ENCODE measurements at places on chromosomes 7 and 10.

- no peak overlapping the region for H3K27ac ChIP-seq
- H3K4me1 ChIP-seq: no peaks in the 10 kb centered on the region
Measured at GRCh38 chr10:116296291-116296721, 23.3 kb upstream of the GFRA1 start.

DNA sequence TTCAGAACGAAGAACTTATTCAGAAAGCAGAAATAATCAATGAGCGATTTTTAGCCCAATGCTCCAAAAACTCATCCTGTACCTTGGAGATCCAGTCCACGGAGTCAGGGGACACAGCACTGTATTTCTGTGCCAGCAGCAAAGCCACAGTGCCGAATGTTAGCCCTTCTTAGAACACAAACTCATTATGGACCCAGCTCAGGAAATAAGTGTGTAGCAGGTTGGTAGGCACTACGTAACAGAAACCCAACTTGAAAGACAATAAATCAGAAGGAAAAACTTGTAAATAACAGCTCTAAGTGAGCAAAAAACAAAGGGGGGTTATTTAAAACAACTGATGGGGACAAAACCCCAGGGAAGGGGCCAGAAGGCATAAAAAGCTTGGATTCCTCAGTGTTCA lies 112.0 kb upstream of the PRSS1 start:
- DNase-seq: peak; percentile 46
- no peaks in the 10 kb centered on the region for H3K36me3 ChIP-seq
- H3K27me3 ChIP-seq: peaks cover 1% of the 10 kb centered on the region
- peak overlapping the region; percentile 80 for H3K4me3 ChIP-seq
- H3K27ac ChIP-seq: peak overlapping the region; percentile 97

DNA sequence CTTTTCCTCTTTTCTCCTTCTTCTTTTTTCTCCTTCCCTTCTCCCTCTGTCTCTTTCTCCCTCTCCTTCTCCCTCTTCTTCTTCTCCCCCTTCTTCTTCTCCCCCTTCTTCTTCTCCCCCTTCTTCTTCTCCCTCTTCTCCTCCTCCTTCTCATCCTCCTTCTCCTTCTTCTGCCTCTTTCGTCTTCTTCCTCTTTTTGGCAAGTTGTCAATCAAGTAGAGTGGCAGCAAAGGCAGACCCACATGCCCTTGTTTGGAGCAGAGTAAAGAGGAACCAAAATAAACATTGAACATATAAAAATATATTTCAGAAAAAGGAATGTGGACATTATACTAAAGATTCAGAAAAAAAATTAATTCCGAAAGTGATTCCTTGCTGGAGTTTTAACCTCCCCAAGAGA lies 59.6 kb upstream of the ZNF33B start:
- no peak for DNase-seq
- peaks cover 23% of the 10 kb centered on the region for H3K27me3 ChIP-seq
- H3K27ac ChIP-seq: no peak overlapping the region
- peaks cover 2% of the 10 kb centered on the region for H3K36me3 ChIP-seq

DNA sequence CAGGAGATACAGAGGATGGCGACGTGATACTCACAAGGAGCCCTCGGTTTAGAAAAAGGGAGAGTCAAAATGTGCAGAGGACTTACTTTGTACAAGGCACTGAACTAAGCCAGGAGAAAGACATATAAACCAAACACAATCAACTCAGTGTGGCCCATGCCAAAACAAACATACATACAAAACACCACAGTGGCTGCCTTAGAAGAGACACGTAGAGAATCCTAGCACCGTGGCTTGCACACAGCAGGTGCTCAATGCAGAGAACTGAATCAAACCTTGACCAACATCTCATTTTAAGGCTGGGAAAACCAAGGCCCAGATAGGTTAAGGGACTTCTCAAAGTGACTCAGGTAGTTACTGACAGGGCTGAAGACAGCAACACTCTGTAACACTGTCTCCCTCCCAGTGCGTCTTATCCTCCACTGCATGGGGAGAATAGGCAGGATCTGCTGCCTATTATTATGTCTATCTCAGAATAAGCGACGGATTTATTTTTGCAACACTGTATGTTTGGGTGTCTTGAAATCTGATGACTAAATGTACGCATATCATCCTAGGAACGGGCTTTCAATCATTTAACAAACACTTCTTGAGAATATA lies 11.0 kb downstream of the SORBS1 start:
- H3K27me3 ChIP-seq: peaks cover 4% of the 10 kb centered on the region
- DNase-seq: no peak
- no peak overlapping the region for H3K27ac ChIP-seq
- H3K36me3 ChIP-seq: no peaks in the 10 kb centered on the region

DNA sequence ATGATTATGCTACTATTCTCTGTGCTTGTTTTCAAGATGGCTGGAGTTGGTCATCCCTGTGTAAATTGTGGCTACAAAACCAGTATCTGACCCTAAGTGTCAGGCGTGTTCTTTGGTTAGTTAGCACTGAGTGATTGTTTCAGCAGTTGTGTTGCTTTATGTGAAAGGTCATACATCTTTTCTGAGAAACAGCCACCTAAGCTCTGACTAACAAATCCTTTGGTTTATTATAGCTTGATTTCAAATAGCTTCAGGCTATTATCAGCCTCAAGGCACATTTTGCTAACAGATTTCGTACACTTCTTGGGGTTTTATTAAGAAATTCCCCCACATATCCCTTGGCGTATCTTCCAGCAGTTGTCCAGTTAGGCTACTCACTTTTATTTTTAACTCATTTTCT lies 4.8 kb upstream of the ADRB1 start:
- peaks cover 15% of the 10 kb centered on the region for H3K27me3 ChIP-seq
- no peak for DNase-seq
- H3K4me1 ChIP-seq: peaks cover 9% of the 10 kb centered on the region
- no peaks in the 10 kb centered on the region for H3K36me3 ChIP-seq
- H3K27ac ChIP-seq: no peak overlapping the region

DNA sequence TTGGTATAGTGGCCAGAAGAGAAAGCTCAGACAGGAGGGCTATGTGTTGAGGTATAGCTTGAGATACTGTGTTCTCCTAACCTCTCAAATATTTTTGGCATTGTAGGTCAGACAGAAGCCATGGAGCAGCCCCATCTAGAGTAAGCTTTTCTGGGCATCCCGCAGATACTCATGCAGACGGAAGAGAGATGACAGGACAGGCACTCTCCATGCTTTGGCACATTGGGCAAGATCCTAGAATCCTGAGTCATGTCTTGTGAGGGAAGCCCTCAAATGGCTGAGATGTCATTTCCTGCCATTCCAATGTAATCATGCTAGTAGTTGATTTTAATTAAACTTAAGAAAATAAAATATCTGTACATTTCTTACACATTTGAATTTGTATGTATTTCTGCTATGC lies 16.8 kb upstream of the KIF20B start:
- DNase-seq: no peak
- H3K27ac ChIP-seq: no peak overlapping the region
- peaks cover 6% of the 10 kb centered on the region for H3K4me1 ChIP-seq
- H3K4me3 ChIP-seq: no peak overlapping the region
- peaks cover 20% of the 10 kb centered on the region for H3K27me3 ChIP-seq
- H3K36me3 ChIP-seq: no peaks in the 10 kb centered on the region

GRCh38 chr7:128352636-128353035 lies 8.9 kb downstream of the PRRT4 start:
- H3K27me3 ChIP-seq: peaks cover 29% of the 10 kb centered on the region
- H3K36me3 ChIP-seq: no peaks in the 10 kb centered on the region
- peak overlapping the region; percentile 58 for H3K4me3 ChIP-seq
- DNase-seq: no peak
- H3K4me1 ChIP-seq: peaks cover 4% of the 10 kb centered on the region

DNA sequence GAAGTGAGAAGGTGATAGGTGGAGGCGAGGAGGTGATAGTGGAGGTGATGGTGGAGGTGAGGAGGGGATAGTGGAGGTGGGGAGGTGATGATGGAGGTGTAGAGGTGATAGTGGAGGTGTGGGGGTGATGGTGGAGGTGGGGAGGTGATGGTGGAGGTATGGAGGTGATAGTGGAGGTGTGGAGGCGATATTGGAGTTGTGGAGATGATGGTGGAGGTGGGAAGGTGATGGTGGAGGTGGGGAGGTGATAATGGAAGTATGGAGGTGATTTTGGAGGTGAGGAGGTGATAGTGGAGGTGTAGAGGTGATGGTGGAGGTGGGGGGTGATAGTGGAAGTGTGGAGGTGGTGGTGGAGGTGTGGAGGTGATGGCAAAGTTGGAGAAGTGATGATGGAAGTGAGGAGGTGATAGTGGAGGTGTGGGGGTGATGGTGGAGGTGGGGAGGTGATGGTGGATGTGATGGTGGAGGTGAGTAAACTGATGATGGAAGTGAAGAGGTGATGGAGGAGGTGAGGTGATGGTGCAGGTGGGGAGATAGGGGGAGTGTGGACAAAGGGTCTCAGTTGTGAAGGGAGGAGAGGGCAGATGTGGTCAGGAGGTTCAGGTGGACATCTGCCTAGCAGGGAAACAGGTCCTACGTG lies 36.6 kb downstream of the ADCY1 start:
- no peak overlapping the region for H3K4me3 ChIP-seq
- H3K4me1 ChIP-seq: no peaks in the 10 kb centered on the region
- peaks cover 9% of the 10 kb centered on the region for H3K27me3 ChIP-seq
- H3K36me3 ChIP-seq: no peaks in the 10 kb centered on the region

DNA sequence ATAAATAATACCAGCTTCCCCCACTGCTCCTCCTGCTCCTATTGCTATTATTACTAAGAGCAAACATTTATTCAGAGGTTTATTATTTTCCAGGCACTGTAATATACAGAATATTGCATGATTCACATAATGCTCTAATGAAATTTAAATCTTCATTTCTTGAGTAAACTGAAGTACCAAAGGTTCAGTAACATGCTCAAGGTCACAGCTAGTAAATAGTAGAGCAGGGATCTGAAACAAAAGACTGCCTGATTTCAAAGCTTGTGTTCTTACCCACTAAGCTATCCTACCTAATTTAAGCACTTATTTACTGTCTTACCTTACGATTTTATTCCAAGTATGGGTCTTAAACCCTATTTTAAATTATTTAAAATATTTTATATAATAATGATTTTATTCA lies 126.2 kb downstream of the SNX13 start:
- no peak overlapping the region for H3K27ac ChIP-seq
- H3K27me3 ChIP-seq: no peaks in the 10 kb centered on the region
- peaks cover 12% of the 10 kb centered on the region for H3K4me1 ChIP-seq
- no peak for DNase-seq
- H3K4me3 ChIP-seq: no peak overlapping the region

GRCh38 chr7:84202855-84203254 lies 8.3 kb upstream of the SEMA3A start:
- H3K36me3 ChIP-seq: no peaks in the 10 kb centered on the region
- H3K4me1 ChIP-seq: no peaks in the 10 kb centered on the region
- no peak overlapping the region for H3K27ac ChIP-seq
- H3K4me3 ChIP-seq: no peak overlapping the region
- peaks cover 3% of the 10 kb centered on the region for H3K27me3 ChIP-seq

DNA sequence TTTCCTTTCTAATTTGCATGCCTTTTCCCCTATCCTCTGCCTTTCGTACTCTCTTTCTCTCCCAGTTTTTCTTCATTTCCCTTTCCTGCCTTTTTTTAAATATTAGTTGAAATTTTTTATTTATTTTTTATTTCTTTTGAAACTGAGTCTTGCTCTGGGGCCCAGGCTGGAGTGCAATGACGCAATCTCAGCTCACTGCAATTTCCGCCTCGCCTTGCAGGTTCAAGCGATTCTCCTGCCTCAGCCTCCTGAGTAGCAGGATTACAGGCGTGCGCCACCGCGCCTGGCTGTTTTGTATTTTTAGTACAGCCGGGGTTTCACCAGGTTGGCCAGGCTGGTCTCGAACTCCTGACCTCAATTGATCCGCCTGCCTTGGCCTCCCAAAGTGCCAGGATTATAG lies 20.0 kb upstream of the HUS1 start:
- H3K27ac ChIP-seq: no peak overlapping the region
- no peaks in the 10 kb centered on the region for H3K27me3 ChIP-seq
- H3K36me3 ChIP-seq: no peaks in the 10 kb centered on the region

GRCh38 chr10:124697443-124697836 lies 46.7 kb downstream of the FAM53B start:
- peaks cover 25% of the 10 kb centered on the region for H3K36me3 ChIP-seq
- no peaks in the 10 kb centered on the region for H3K27me3 ChIP-seq
- DNase-seq: no peak

DNA sequence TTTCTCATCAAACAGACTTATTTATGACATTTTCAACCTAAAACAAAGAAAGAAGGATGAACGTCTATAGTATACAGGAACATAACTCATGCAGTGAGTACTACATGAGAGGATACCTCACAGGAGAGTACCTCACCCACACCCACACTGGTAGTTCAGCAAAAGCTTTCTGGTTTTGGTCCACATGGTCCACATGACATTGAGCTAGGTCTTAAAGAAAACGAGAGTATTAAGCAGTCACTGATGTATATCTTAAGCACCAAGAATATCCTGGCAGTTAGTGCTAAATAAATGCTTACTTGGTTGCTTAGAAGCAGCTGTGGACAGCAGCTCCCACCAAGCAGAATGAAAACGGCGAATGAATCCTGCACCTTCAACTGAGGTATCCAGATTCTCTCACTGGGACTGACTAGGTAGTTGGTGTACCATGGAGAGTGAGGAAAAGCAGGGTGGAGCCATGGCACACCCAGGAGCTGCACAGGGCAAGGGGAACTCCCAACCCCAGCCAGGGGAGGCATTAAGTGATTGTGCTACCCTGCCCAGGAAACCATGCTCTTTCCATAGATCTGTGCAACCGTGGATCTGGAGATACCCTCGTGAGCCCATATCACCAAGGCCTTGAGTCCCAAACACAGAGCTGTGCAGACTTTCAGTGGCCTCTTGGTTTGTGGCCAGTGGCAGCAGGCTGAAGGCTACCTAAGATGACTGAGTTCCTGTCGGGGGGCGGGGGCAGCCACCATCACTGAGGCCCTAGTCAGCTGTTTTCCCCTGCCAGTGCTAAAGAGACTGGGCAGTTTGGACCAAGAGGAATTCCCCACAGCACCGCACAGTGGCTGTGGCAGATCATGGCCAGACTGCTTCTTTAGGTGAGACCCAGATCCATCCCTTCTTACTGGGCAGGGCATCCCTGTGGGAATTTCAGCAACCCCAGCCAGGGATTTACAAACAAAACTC lies 143.4 kb downstream of the SGMS1 start:
- H3K27me3 ChIP-seq: no peaks in the 10 kb centered on the region
- H3K4me3 ChIP-seq: no peak overlapping the region
- H3K36me3 ChIP-seq: peaks cover 75% of the 10 kb centered on the region
- no peak overlapping the region for H3K27ac ChIP-seq

- no peak overlapping the region for H3K4me3 ChIP-seq
- no peak overlapping the region for H3K27ac ChIP-seq
- no peaks in the 10 kb centered on the region for H3K27me3 ChIP-seq
- H3K4me1 ChIP-seq: peaks cover 26% of the 10 kb centered on the region
- DNase-seq: no peak
Measured at GRCh38 chr10:27158421-27158820, 3.3 kb downstream of the MASTL start.

DNA sequence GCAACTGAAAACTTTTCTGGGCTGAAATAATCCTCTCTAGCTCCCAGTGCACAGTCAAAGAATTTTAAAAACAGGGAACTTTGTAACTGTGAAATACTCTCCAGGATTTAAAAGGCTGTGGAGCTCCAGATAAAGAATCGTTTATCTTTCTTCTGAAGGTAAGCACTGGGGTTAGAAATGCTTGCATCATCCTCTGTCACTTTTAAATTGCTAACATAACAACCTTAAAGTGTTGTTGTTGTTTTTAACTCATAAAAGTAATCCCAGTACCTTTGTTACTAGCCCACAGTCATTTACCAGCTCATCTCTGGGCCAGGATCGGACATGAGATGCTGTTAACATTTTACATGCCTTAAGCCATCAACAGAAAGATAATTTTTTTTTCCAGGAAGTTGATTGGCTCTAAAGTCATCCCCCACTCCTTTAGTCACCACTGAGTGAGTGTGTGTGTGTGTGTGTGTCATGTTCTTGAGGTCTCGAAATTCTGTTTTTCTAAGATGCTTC lies at the start of gene SLC39A12:
Gene SLC39A12 (plus strand): TSS at position 51 of the 504 bp plus-strand sequence. CDS start 1,359 bp downstream, outside the sequence.
- no peak within 1 kb of the TSS for H3K27ac ChIP-seq
- DNase-seq: no peak
- no peak within 1 kb of the TSS for H3K4me3 ChIP-seq
- no peaks in the 10 kb centered on the region for H3K4me1 ChIP-seq
- H3K36me3 ChIP-seq: no peaks in the 10 kb centered on the region
- peaks cover 4% of the 10 kb centered on the region for H3K27me3 ChIP-seq

Measured in naive thymus-derived CD8-positive, alpha-beta T cell (primary cell).